Stimulated activated CD8-positive, alpha-beta memory T cell treated with anti-CD3 and anti-CD28 coated beads, Interleukin-2, amount 100 ng/mL, for 1 hour (primary cell): ENCODE measurements at places on chromosomes 3 and 15.

DNA sequence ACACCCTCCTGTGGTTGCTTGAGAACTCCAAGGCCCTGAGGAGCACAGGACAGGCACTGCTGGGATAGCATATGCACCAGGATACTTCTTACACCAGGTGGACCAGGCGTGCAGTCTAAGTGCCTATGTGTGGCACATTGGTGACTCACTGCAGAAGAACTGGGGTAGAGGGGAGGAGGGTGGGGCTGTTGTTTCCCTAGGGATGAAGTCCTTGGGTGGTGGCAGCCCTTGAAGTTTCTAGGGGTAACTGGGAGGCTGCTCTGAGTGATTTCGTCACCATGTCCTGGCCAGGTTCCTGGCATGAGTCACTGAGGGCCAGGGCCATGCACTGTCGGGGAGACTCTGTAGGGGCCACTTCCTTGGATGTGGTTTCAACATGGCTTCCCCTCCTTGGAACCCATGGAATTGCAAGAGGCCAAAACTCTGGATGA, 15.9 kb downstream of the MYZAP start:
- no peak for DNase-seq

DNA sequence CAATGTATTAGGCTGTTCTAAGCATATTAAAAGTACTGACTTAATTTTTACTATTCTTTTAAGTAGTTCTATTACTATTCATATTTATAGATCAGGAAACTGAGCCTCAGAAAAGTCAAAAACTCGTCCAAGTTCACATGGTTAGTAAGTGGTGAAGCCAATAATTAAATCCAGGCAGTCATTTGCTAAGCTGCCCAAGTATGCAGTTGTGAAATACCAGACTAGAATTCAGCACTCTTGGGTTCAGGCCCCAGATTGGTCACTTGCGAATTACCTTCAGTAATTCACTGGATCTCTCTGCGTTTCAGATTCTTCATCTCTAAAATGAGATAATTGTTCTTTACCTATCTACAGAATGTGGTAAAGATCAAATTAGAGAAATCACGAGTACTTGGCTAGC, 161.9 kb upstream of the CADPS start:
- DNase-seq, result no peak

GRCh38 chr3:167700046-167700445, 34.6 kb downstream of the PDCD10 start:
- DNase-seq, result no peak

GRCh38 chr15:95174301-95175259, 943.2 kb downstream of the MCTP2 start:
- no peak for DNase-seq

- DNase-seq, result no peak
Measured at GRCh38 chr3:119690043-119690656, 12.7 kb upstream of the CFAP91 start.
